ENCODE measurements at places on chromosomes 5 and 9. TPM values are rescaled to one million over a fixed set of nuclear protein-coding genes. Genes with fewer than 3 reads are reported as not detected.

GRCh38 chr5:33696411-33696810 lies 195.4 kb downstream of the ADAMTS12 start:
- DNase-seq: no peak

GRCh38 chr5:1515921-1516571 lies 7.7 kb downstream of the LPCAT1 start:
- peak; percentile 20 for DNase-seq

- DNase-seq: no peak
Measured at GRCh38 chr9:136348691-136349090, 14.9 kb downstream of the DNLZ start.

- DNase-seq: no peak
Measured at GRCh38 chr5:82160948-82161347, 117.2 kb downstream of the RPS23 start.

DNA sequence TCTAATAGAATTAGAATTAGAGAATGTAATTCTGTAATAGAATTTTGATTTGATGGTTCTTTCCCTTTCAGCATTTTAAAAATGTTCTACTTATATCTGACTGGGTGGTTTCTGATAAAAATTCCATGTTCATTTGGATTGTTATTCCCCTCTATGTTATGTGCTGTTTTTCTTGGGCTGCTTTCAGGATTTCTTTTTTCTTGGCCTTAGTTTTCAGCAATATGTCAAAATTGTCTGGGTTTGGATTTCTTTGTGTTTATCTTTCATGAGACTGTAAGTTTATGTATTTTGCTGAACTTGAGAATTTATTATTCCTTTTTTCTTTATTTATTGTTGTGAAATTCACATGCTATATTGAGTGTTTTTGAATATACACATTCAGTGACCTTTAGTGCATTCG lies 189.1 kb downstream of the RANBP17 start:
- DNase-seq: no peak

- no peak for DNase-seq
Measured at GRCh38 chr9:97411440-97411788, 482 bp upstream of the TDRD7 start.

GRCh38 chr5:143682929-143683386 lies 129.0 kb upstream of the HMHB1 start:
- no peak for DNase-seq

- DNase-seq: no peak
Measured at GRCh38 chr5:56825222-56825824, 10.0 kb downstream of the MAP3K1 start.

- DNase-seq: no peak
Measured at GRCh38 chr5:106755066-106755465, 915.7 kb downstream of the EFNA5 start.

GRCh38 chr5:39024005-39024404 lies 50.2 kb downstream of the RICTOR start:
- no peak for DNase-seq

- no peak for DNase-seq
Measured at GRCh38 chr9:31272456-31273295, 1111.8 kb upstream of the ACO1 start.

DNA sequence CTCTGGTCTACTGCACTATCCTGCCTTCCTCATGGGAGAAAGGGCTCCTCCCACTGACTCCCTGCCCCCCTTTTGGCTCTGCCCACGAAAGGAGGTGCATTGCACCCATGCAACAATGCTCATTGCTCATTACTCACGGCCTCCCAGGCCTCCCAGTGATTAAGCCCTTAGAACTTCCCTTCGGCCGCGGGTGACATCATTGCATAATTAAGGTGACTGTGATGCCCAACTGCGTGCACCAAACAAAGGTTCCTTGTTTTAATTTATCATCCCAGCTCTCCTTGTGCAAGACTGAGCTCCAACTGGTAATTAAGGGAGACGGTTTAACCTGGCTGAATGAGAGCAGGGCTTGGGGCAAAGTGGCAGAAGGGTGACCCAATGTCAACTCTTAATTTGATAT lies 180.4 kb downstream of the GAS1 start:
- DNase-seq: no peak

DNA sequence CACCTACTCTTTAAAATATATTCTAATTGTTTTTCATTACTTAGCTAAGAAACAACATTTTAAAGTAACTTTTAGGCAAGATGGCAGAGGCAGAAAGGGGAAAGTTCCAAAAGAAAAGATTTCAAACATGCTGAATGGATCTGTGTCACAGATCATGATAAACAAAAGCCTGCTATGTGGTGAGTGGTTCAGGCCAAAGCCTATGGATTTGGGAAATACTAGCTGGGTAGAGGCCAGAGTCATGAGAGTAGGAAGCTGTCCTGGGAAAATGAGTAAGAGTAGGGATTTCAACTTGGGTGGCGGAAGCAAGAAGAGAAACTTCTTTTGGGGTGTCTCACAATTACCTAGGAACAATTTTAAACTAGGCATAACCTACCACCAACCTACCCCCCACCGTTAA lies 68.7 kb upstream of the GRHPR start:
- no peak for DNase-seq

GRCh38 chr5:73945505-73945904 lies 319.5 kb downstream of the ARHGEF28 start:
- no peak for DNase-seq

DNA sequence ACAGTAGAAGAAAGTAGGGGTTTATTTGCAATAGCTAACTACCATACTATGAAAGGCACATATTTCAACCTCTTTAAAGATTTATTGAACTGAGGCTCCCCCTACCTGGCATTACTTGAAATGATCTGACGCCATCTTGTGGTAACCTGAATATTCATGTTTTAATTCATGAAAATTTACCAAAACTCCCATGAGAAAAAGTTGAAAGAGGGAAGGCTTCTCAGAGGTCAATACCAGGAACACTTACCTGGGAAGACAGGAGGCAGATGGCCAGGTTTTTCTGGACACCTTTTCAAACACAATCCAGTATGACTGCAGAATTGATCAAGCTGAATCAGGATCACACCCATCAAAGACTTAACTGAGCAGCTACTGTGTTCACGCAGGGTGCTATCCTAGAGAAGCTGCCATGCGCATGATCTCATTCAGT lies 9.4 kb downstream of the PRELID2 start:
- DNase-seq: no peak

DNA sequence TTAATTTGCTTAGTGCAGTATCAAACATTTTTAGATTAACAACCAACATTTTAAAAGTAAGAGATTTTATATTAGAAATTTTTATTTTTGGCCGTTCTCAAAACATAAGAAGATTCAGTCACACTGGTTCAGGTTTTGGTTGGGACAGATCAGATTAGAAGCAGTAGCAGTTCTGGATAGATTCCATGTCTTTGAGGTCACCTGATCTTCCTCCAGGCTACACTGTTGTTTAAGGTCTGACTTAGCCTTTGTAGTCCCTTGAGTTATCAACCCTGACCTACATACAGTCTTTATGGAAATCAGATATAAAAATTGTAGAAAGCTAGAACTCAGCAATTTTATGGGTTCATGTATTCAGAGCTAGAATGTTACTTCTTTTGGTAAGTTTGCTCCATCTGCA lies 910.0 kb upstream of the WWC1 start:
- no peak for DNase-seq

- DNase-seq: no peak
Measured at GRCh38 chr9:85258823-85259370, 482.9 kb downstream of the AGTPBP1 start.

GRCh38 chr9:112093147-112093869 lies 81.8 kb downstream of the SUSD1 start:
- DNase-seq: no peak

DNA sequence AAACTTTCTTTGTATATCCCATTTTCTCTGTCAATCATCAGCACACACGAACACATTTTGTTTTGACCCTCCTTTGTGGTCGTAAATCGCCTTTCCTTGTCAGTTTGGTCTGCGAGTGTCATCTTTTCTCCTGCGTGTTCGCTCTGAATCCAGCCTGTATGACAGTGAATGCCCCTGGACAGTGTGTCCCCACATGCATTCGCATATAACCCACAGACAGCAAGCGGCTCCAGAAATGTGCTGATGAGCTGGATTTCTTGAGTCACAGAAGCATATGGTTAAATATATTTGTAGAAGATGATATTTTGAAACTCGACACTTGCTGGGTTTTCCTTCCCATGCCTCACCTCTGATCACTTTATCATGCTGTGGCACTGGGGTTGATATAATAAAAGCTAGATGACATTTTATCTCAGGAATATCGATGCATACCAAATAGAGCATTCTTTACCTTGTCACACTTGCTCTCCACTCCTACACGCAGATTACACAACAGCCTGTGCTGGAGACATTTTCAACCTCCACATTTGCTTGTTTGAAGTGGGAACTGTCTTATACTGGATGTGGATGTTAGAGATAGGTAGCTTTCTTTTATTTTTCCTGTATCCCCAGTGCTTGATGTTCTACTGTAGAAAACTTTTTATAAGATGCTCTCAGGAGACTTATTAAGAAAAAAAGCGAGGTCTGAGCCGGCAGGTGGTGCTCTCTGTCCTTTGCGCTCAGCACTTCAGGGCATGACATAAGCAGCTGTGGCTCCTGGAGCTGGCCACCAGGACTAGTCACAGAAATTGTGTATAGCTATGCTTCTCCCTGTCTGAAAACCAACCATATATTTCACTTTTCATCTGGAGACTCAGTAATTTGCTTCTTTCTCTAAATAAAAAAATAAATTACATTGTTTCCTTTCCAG lies 215.1 kb downstream of the SH3GL2 start:
- DNase-seq: no peak

DNA sequence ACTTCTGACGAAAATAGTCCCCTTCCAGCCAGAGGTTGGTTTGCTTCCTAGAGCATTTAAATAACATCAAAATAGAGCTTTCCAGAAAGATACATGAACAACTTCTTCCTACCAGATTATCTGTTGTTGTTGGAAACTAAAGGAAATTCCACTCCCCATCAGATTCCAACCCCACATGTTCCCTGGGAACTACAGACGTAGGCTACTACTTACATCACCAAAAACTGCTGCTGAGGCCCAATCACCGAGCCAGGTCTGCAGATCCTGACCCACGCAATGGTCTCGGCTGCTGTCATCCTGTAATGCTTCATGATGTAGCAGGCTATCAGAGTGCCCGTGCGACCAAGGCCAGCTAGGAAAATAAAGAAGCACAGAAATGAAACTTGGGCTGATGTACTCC lies 73.4 kb downstream of the HABP4 start:
- no peak for DNase-seq

- DNase-seq: no peak
Measured at GRCh38 chr9:2281803-2282185, 266.6 kb downstream of the SMARCA2 start.

- peak; percentile 9 for DNase-seq
Measured at GRCh38 chr5:622946-623522, 10.9 kb downstream of the CEP72 start.

DNA sequence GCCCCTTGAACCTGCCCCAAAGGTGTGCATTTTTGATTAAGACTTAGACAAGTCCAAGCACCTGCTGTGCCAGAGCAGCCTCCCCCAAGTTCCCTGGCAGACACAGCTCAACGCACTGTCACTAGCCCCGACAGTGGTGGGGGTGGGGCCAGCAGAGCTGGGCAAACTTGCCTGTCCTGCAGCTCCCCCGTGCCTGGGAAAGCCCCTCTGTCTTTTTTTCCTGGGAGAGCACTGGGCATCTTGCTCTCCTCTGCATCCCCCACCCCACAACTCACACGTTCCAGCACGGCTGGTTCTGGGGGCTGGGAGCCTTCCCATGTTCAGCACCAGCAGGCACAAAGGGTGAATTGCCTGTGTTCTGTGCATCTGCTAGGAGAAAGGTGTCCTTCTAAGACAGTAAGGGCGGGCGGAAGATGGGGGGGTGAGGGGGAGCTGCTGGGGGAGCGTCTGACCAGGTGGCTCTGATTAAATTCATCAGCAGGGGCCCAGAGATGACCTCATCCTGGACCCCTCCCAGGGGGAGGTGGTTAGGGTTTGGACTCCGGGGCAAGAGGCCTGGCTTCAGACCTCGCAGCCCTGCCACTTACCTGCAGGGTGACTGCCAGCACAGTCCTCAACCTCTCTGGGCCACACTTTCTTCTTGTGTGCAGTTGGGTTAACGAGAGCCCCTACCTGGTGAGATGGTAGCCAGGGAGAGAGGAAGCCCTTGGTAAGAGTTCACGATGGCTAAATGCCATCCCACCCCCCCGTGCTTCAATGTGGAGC lies 23.5 kb downstream of the HMCN2 start:
- no peak for DNase-seq

DNA sequence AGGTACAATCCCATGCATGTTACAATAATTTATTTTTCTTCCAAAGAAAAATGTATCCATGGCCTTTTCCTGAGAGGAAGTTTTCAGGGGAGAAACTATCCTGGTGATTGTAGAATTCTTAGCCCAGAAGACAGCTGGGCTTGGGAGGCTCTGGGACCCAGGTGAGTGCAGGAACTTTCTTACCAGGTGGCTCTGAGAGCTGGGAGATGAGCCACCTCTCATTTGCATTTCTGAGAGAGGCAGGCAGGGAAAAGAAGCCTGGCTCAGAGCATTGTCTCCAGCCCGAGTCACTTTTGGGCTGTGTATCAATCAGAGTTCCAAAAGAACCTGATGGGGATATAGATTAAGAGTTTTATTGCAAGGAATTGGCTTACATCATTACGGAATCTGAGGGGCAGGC lies 52.7 kb downstream of the ALG2 start:
- no peak for DNase-seq

- no peak for DNase-seq
Measured at GRCh38 chr9:71036501-71036900, 84.9 kb downstream of the TRPM3 start.

DNA sequence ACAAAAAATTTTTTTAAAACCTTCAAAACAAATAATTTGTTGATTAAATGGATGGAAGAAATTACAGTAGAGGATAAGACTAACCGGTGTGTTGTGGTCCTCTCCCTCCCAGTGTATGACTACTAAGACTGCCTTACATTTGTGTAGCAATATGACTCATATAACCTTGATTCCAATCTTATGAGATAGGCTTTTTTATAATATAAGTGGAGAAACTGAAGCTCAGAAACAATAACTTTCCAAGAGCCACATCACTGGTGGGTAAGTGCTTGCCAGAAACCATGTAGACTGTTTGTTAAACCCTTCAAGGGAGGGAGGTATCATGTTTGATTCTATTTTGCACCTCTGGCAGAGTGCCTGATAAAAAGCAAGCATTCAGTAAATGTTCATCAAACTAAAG lies 47.5 kb downstream of the NLN start:
- DNase-seq: no peak

DNA sequence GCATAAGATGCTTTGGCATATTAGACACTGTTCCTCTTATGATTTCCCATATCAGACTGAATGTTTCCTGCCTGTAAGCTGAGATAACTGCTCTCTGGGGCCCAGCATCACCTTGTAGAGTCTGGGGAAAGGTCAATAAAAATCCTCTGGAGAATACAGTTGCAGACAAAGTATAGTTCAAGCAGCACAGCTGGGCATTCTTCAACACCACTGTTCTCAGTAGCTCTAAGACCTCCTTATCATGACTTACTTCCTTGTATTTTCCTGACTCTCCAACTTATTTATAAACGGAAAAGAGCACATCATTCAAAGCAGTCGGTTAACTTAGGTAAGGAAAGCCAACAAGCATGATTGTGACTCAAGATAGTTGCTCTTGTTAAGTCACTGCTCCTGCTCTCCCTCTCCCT lies 208.7 kb upstream of the RASEF start:
- no peak for DNase-seq

The CFAP157 gene
- not detected for total RNA-seq

The HNRNPK gene
- 422 TPM for total RNA-seq

The MEIKIN gene
- total RNA-seq: not detected

The OR13J1 gene
- total RNA-seq: not detected

The PPIC gene
- total RNA-seq: 9.0 TPM

The CHSY3 gene
- total RNA-seq: 3.1 TPM

The DIRAS2 gene
- total RNA-seq: not detected

The TMOD1 gene
- total RNA-seq: 23.6 TPM

The NIPBL gene
- total RNA-seq: 47.9 TPM

The ACTL7A gene
- total RNA-seq: not detected
